ENCODE measurements at places on chromosomes 4 and X.

DNA sequence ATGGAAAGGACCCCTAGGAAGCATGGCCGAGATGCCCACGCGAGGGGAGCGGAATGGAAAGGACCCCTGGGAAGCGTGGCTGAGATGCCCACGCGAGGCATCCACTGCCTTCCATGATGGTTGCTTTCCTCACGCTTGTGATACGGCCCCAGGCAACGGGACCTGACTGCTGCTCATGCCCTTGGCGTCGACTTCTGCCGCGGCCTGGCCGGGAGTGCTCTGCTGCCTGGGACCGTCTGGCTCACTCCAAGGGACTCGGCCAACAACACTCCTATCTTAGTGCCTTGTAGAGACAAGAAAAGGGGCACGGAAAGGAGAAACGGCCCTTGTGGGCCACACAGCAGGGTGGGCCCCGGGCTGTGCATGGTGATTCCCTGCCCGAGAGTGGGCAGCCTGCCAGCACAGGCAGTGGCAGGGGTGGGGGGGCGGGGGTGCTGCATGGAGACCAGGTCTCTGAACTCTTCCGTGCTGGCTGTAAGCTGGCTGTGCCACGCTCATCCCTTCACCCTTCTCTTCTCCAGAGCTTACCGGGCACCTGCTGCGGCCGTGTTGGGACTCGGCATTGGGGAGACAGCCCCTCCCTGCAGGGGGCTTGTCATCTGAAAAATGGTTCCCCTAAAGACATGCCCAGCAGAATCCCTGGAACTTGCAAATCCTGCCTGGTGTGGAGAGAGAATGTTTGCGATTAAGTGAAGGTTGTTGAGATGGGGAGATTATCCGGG is 38.6 kb upstream of the HMX1 start:
- no peak for DNase-seq

GRCh38 chr4:137193564-137193963 is 338.7 kb downstream of the PCDH18 start:
- DNase-seq: no peak

DNA sequence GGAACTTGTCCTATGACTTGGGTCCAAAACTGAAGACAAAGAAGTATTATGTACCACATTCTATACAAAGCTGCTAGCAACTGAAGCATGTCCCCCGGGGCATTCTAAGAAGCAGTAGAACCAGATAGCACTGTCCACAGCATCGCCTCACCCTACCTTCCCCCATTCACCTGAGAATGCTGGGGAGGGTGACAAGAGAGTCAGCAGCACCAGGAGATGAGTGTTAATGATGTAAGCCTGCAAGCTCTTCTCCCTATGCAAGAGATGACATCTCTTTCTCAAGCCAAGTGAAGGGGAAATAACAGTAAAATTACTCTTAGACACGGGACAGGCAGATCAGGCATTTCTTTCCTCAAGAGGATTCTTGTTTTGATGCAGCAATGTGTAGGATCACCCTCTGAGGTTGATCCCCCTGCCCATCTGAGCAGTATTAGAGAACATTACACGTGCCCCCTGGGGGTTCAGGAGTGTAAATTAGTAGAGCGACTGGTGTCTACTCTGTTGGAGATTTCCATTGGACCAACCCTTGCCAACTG is 13.9 kb upstream of the TLR1 start:
- DNase-seq: no peak

GRCh38 chr4:174763454-174764104 is 65.5 kb downstream of the GLRA3 start:
- no peak for DNase-seq

- no peak for DNase-seq
Measured at GRCh38 chrX:270848-271367, 10.3 kb upstream of the PLCXD1 start.

DNA sequence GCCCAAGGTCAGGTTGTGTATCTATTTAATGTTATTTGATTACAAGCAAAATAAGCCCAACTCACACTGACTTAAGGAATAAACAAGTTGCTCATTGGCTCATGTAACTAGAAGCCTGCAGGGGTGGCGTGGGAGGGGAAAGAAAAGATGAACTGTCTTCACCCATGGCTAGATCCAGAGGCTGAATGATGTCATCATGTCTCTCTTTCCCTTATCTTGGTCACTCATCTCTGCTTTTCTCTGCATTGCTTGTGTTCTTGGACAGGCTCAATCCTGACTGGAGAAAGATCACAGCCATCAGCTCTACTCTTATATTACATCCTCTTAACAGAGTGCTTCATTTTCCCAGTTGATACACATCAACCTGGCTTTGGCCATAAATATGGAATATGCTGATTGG is 290.0 kb upstream of the DIAPH2 start:
- no peak for DNase-seq

DNA sequence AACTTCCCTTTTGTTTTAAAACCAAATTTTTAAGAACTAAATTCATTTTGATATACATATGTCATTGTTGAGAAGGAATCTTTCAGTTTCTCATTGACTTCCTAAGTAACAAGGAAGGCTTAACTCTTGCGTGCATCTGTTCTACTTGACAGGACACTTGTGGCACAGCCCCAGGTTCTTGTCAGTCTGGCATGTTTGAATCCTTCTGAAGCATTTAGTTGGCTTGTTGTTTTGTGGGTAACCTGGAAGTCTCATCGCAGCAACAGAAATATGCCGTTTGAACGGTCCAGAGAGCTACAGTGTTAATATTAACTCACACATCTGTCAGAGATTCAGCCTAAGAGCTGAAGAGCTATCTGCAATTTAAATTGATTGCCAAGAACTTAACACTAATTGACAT is 76.0 kb downstream of the GLRA3 start:
- no peak for DNase-seq

DNA sequence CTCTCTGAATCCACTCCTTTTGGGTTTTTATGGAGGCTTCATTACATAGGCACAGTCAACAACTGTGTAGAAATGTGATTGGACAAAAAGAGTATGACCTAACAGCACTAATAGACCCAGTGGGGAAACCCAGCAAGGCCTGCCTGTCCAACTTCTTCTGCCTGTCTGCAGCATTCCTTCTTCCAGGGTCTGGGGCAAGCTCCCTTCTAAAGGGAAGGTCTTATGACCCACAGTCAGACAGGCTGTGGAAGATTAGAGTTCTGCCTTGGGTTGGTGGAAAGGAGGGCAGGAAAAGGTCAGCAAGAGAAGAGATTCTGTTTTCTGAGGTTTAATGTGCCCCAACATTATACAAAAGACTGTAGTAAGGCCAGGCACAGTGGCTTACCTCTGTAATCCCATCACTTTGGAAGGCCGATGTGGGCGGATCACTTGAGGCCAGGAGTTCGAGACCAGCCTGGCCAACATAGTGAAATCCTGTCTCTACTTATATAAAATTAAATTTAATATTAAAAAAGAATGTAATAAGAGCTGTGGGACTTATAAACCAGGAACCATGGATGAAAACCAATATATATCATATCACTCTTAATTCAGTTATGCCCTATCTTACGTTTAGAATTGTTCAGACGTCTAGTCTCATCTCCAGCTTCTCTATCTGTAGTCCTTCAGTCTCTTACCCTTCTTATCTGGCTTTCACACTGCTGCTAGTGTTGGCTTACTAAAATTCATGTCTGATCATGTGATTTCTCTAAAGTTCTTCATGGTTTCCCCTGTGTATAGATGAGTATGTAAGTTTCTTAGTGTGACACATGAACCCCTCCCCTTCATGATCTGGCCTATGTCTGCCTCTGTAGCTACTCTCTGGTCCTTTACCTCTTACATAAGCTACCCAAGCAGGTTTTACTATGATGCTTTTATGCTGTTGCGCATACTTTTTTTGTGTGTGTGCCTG is 6.2 kb downstream of the CLCN3 start:
- no peak for DNase-seq

- DNase-seq: no peak
Measured at GRCh38 chr4:71545168-71545567, 206.3 kb downstream of the SLC4A4 start.

GRCh38 chr4:124191329-124191728 is 521.2 kb downstream of the ANKRD50 start:
- no peak for DNase-seq

DNA sequence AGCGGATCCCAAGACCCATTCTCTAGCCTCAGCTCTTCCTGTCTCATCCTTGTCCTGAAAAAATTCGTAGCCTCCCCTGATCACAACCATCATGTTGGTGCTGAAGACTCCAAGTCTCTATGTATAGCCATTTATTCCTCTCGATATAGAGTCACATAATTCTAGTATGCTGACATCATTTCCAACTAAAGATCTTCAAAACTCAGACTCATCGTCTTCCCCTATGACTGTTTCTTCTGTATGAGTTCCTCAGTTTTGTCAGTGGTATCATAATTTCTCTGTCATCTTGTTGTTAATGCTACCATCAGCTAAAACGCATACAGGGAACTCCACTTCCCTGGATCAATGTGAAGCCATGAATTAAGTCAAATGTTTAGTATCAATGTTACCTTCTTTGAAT is 41.2 kb downstream of the UNC5C start:
- DNase-seq: no peak

GRCh38 chr4:37876156-37876555 is 14.7 kb upstream of the TBC1D1 start:
- DNase-seq: no peak

GRCh38 chr4:107725281-107725859 is 5.3 kb upstream of the PAPSS1 start:
- no peak for DNase-seq

GRCh38 chr4:128528793-128529553 is 241.4 kb upstream of the PGRMC2 start:
- no peak for DNase-seq

DNA sequence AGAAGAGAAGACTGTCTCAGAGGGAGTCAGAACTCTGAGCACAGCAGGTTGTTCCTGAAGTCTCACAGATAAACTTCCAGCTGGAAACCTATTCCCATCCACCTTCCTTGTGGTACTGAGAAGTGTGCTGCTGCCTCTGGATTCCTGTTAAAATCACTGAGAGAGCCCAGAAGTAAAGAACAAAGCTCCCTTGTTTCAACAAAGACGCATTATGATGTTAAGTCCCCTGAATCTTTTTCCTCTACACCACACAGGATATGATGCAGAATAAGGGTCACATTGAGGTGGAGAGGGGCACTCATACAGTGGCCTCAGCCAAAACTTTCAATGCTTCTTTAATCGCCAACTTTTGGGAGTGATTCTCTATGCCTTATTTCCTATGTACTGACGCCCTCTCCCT is 321.0 kb downstream of the OPHN1 start:
- no peak for DNase-seq

GRCh38 chr4:9942921-9943600 is 78.2 kb downstream of the SLC2A9 start:
- DNase-seq: no peak

DNA sequence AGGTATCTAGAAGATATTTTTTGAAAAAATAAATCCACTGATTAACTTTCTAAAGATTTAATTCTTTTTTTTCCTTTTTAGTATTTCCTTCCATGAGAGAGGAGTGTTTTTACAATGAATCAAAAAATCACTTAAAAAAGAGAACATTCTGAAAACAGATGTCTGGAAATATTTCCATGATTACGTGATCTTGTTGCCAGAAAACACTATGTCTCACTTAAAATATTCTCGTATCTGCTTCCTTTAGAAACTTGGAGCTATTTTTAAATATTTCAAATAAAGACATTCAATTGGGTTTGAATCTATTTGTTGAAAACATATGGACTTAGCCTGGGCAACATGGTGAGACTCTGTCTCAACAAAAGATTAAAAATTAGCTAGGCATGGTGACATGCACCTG is 232.8 kb upstream of the RASGEF1B start:
- DNase-seq: no peak

- no peak for DNase-seq
Measured at GRCh38 chr4:113769744-113770143, 8.2 kb upstream of the CAMK2D start.

GRCh38 chr4:94351319-94351718 is 8.7 kb upstream of the HPGDS start:
- DNase-seq: no peak

GRCh38 chr4:2837904-2838496 is 5.6 kb upstream of the ADD1 start:
- peak; percentile 36 for DNase-seq

GRCh38 chr4:105002278-105002677 is 144.4 kb upstream of the TET2 start:
- no peak for DNase-seq

GRCh38 chrX:7263961-7264360 is 116.0 kb upstream of the PUDP start:
- DNase-seq: no peak

DNA sequence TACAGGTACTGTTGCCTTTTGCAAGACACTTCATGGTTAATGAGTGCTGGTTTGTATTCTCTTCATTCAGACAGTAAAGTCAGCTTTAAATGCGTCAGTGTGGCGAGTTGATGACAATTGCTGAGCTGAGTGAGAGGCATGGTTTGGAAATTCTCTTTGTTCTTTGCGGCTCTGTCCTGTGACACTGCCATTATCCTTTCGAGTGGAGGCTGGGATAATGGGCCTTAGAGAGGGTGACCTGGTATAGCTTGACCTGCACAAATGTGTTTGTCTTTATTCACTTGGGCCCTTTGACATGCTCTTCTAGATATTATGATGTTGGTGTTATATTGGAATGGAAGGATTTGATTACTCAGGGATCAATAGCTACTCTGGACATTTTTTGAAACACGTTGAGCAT is 208.5 kb upstream of the FAT1 start:
- DNase-seq: no peak

DNA sequence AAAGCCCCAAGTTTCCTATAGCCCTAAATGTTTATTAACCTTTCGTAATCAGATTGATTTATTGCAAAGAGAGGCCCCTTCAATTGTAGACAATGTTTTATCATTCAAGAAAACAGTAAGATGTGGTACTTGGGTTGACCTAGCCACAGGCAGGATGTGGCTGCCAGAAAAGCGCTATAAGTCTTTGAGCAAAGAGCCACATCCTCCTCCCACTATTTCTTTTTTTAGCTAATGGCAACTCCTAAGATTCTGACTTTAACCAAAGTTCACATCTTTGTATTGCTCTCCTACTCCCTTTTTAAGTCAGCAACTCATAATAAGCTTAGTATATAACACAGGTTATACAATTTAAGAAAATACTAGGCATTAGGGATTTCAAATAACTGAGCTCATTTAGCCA is 70.7 kb upstream of the PPP3CA start:
- no peak for DNase-seq

DNA sequence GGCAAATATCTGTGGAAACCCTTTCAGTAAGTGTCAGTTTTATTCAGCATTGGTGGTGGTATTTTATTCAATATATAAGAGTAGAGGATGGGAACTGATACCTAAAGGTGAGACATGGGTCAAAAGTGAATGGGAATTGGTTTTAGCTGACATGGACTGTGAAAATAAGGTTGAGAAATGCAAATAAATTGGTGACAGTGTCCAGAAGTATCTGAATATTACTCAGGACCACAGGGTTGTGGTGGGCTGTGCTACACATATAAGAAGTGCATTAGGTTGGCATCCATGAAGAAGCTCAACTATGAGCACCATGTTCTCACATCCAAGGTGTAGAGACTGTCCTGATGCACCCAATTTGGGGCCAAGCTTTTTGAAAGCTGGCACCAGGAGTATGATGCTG is 45.0 kb downstream of the ETDC start:
- DNase-seq: no peak

DNA sequence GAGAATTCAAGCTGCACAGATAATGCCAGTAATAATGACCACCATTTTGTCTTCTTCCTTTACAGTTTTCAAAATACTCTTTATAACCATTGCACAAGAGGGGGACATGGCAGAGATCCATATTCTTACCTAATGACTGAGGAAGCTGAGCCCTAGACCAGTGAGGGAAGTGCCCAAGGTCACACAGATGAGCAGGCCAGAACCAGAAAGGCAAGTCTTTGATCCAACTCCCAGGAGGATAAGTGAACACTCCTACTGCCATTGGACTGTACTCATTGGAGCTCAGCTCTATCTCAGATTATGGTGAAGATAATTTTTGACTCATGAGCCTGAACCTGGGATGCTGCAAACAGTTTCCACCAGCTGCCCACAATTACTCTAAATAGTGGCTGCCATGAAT is 28.6 kb downstream of the AMER1 start:
- DNase-seq: no peak
